Anterior cingulate cortex (tissue), 58 donors: ENCODE measurements at places on chromosomes 1 and 21.

DNA sequence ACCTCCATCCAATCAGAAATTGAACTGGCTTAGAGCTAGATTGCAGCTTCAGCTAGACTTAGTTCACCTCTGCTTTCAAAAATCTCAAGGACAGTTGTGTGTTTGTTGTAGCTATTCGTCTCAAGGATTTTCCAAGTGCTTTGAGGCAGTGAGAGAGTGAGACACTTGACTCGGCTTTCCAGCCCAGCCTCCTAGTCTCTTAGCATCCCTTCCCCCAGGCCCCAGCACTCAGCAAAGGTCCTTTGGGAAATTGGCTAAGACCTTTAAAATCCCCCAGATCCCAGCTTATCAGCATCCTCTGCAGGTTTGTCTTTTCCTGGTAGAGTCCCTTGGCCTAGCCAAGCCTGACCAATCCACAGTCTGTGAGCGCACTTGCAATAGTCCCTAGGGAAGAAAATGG, 47.9 kb upstream of the PROX1 start:
- DNase-seq: no peak

DNA sequence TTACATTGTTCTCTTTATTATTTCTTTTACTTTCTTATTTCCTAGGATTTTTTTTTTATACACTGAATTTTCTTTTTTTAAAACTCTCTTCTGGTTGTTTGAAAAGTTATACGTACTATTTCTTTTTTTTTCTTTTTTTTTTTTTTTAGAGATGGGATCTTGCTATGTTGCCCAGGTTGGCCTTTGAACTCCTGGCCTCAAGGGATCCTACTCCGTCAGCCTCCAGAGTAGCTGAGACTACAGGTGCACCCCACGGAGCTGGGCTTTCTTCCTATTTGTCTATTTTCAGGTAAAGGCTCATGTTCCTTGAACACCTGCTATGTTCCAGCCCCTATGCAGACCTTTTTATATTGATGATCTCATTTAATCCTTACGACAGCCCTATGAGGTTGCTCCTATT, 29.4 kb upstream of the DYRK1A start:
- no peak for DNase-seq

GRCh38 chr1:188089015-188089414, 1260.3 kb downstream of the PLA2G4A start:
- no peak for DNase-seq

DNA sequence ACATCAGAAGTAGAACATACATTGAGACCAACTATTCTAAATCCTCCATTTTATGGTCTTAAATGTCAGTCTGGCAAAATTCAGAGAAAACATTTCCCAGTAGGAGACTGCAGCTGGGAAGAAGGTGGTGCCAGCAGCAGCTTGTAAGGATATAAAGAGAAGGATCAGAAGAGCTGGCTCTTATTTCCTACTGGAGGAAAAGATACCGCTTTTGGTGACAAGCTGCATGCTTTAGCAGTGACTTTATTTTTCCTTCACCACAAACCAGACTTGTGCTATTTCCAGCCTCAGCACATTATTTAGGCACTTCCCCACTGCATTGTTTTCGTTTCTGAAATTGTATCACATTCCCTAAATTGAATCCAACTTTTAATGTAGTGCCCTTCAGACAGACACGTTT, 28.4 kb downstream of the RNF11 start:
- DNase-seq: no peak

DNA sequence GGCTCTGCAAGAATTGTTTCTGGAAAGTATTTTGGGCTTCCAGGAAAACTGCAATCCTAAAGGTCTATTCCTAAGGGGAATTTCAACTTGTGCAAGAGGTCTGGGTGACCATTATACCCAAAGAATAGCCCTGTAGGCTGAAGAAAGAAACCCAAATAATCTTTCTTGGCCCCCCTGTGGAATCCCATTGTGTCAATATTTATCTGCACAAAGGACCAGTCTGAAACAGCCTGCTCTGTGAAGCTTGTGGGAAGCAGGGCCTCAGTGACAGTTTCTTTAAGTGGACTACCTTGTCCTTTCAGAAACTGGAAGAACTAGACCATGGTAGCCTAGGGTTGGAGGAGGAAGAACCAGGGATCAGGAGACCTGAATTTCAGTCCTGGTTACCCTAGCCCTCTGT, 58.4 kb upstream of the HSD17B7 start:
- DNase-seq: no peak

DNA sequence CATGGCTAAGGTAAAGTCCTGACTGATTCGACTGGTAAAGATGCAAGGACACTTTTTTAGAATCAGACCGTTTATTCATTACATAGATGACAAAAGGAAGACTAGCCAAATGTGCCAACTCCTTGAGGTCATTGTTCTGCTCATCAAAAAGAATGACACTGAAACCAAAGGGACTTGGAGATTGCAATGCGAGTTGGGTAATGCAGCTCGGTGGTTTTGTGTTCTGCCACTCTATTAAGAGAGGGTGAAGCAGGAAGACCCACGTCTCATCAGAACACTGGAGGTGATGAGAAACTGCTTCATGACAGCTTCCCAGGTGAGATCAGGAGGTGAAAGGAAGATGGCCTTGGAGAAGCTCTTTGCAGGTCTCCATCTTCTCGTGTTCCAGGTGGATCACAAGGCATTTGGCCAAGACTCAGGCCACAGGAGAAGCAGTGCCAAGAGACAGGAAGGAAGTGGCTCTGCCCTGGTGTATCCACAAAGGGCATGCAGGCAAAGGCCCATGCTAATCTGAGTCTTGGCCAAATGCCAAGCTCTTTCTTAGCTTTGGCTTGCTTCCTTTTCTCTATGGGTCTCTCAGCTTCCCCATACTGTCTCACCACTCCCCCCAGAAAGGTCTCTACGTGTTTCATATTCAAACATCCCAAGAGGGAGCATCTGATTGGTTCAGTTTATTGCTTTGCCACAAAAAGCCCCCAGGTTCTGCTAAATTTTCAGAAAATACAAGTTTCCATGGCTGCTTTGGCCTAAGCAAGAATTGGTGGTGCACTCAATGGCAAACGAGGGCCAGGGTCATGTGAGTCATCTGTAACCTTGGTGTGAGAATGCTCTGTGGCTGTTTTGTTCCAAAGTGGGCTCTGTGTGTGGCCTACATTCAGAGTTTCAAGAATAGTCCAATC, 5.7 kb upstream of the CCT8 start:
- DNase-seq: no peak

GRCh38 chr1:12555411-12556367, 62.3 kb downstream of the DHRS3 start:
- DNase-seq: no peak

GRCh38 chr1:143735764-143736461, 235.9 kb downstream of the FAM72C start:
- DNase-seq: no peak

DNA sequence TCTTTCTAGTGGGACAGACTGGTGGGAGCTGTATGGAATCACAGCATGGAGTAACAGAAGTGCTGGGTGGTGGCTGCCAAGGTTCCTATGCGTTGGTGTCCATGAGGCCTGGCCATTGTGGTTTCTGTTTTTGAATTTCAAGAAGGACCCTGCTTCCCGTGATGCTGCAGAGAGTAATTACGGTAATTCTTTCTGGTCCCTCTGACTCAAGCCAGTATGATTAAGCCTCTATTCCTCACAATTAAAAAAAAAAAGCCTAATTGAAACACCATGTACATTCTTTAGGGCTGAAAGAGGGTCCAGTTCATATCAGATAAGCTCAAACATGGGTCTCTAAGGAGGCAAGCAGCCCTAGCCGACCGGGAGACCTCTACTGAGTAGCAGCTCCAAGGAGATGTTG, 10.5 kb upstream of the C1orf21 start:
- DNase-seq: no peak

DNA sequence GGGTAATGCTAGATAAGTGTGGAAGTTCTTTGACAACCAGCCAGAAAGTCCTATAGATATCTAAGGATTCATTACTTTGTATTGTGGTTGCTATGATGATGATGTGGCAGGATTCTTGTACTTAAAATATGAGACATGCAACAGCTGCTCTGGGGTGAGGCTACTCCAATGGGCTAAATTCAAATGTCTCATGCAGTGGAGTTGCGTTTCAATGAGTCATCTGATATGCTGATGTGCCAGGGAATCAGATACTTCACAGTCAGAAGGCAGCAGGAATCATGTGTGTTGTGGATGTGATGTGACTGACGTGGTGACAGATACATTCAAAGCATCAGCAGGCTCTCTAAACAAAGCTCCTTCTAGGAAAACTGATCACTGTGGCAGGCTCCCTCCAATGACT, 66.5 kb downstream of the TSEN15 start:
- peak; percentile 7 for DNase-seq

DNA sequence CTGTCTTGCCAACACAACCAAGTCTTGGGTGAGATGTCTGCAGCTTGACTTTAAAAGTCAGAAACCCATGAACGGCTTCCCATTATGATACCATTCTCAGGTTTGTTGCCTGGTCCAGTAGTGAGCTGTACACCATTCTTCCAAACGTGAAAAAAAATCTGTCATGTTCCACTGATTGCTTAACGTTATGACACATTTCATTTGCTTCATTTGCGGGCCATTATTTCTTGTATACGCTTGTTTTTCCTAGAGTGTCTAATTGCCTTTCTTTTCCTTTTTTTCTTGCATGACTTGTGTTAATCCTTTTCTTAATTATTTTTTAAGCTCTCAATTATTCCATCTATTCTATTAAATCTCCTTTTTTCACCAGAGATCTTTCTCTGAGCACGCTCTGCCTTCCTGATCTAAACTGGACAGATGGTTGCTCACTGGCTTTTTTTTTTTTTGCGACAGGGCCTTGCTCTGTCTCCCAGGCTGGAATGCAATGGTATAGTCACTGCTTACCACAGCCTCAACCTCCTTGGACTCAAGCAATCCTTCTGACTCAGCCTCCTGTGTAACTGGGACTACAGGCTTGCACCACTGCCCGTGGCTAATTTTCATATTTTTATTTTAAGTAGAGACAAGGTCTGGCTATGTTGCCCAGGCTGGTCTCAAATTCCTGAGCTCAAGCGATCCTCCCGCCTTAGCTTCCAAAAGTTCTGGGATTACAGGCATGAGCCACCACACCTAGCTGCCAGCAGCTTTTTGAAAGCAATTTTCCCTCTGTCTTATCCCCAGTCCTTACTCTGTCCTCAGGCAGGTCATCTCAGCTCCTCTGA, 31.7 kb upstream of the CAMTA1 start:
- no peak for DNase-seq

DNA sequence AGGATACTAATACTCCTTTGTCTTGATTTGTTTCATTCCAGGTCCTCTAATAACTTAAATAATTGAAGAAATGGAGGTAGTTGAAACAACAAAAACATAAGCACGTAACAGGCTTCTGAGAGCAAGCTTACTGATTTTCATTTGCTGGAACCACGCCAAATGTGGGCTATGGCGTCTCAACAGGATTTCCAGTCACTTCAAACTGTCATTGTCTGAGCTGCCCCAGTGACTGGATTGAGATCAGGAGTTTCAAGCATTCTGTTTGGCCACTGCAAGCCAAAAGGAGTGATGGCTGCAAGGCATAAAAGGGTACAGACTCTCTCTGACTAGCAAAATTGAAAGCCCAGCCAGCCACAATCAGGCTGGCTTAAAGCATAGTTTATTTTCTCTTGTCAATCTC, 289.9 kb downstream of the DPYD start:
- DNase-seq: no peak

GRCh38 chr1:72100771-72101170, 181.6 kb downstream of the NEGR1 start:
- DNase-seq: no peak
